ENCODE measurements at places on chromosomes 3 and 15.
A peak's percentile ranks its signal among the peaks of the same experiment; 100 is the strongest.

DNA sequence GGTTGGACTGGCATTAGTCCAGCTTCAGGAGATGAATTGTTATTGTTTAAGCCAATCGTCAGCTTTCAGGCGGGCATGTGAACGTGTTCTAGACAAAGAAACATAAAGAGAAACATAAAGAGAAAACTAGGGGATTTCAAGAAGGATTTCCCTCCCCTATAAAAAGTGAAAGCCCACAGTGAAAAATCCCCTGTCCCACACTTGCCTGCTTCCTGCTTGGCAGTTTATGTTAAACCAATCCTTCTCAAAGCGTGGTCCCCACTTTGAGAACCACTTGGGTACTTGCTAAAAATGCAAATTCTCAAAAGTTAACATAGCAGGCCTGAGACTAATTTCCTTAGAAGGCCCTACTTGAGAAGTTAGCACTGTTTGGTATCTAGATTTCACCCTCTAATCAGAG is 293.0 kb upstream of the SOX14 start:
- DNase-seq, result no peak

DNA sequence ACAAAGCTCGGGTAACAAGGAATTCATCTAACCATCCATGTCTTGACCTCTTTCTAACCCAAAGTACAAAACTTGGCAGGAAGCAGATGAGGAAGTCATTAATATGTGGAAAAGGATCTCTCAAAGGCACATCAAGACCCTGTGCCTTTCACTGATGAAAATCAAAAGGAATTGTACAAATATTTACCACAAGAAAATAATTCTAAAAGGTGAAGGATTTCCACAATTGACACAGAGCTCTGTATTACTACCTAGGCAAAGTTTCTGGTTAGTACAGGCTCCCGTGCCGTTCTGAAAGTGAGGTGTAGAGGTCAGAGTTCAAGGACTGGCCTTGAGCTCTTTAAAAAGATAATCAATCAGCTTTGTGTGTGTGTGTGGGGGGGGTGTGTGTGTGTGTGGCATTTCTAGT is 239.7 kb upstream of the ICE2 start:
- no peak for DNase-seq

GRCh38 chr3:107216711-107217110 is 160.5 kb upstream of the CCDC54 start:
- peak; percentile 80 for DNase-seq

- DNase-seq, result no peak
Measured at GRCh38 chr15:66456211-66456610, 41.4 kb downstream of the SNAPC5 start.

- DNase-seq, result no peak
Measured at GRCh38 chr15:27730868-27731267, 368.2 kb downstream of the OCA2 start.

DNA sequence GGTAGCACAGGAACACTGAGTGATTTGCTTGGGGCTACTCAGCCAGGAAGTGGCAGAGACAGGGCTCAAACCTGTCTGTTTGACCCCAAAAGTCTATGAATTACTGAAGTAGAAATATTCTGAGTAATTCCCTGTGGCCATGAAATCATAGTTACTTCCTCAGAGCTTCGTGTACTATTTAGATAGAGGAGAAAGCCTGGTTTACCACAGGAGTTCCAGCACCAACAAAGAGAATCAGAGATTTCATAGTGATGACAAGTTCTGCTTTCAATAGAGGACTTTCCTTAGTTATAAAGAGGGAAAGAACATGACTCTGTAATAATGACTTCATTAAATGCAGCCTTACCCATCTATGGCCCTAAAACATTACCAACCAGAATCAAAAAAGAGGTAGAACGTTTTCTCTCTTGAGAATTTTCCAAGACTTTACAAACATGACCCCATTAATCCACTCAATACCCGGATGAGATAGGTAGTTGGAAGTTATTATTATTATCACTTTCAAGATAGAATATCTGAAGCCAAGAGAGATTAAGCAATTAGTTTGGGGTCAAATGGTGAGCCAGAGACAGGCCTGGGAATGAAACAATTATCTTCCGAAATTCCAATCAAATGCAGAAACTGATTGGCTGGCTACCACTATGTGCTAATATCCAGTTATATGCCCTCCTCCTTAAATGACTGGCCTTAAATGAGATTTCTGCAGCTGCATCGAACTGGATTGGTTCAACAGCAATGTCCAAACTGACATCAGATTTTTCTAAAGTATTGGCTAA is 13.6 kb upstream of the WNT5A start:
- DNase-seq, result no peak

DNA sequence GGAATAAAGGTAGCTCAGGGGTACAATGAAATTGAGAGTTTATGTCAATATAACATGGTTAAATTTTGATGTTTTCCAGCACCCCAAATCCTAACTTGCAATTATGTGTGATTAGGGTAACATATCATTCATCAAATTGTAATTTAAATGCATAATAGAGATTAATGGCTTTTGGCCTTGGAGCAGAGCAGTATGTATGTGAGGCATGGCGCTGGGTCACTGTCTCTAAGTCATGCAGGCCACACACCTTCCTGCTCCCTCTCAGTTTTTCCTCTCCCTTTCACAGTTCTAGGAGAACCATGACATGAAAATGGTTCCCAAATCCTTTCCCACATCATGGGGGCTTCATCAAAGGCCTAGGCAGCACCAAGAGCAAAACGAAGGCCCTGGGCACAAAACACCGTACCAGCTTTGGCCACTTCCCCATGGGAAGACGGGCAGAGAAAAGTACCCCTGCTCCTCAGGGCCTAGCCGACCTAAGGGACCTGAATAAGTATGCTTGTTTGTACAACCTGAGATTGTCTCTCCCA is 3.9 kb upstream of the SRP14 start:
- DNase-seq, result no peak

- peak; percentile 9 for DNase-seq
Measured at GRCh38 chr3:229183-229661, 32.7 kb downstream of the CHL1 start.

GRCh38 chr3:52279596-52279995 is 1.1 kb upstream of the WDR82 start:
- DNase-seq, result no peak

DNA sequence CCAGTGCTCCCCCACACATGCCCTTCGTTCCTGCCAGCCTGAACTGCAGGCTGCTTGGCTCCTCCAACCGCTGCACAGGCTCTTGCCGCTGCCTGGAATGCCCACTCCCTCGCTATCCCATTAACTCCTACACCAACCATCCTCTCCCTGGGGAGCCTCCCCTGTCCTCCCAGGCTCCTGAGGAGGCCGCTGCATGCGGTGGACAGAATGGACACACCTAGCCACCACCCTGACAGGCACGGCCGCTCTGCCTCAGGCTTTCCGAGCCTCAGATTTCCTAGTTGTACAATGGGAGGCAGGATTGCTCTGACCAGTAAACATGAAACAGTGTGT is 2.3 kb downstream of the PLXNB1 start:
- DNase-seq, result no peak

GRCh38 chr3:110405830-110406585 is 665.6 kb upstream of the NECTIN3 start:
- DNase-seq, result no peak

DNA sequence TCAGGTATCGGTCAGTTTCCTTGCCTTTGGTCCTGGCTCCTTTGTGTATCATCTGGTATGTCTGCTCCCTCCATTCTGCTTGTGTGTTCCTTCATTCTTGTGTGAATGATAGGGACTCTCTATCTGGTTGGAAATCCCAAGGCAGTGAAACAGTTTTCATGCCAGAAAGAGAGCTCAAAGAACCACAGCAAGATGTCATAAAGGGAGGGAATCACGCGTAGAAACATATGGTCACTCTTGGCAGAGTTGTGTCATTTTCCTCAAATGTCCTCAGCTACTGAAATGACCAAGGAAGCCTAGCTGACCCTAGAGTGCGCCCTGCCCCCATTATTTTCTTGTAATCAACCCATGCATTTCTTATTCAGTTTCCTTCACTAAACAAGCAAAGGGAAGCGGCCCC is 48.0 kb downstream of the RASGRP1 start:
- DNase-seq, result no peak

GRCh38 chr15:77633134-77633912 is 611 bp upstream of the LINGO1 start:
- peak; percentile 95 for DNase-seq

GRCh38 chr3:9022305-9023225 is 59.3 kb upstream of the RAD18 start:
- no peak for DNase-seq

- DNase-seq, result no peak
Measured at GRCh38 chr15:60204131-60204885, 193.5 kb downstream of the ANXA2 start.

- DNase-seq, result no peak
Measured at GRCh38 chr15:67524235-67524634, 3.3 kb downstream of the C15orf61 start.

DNA sequence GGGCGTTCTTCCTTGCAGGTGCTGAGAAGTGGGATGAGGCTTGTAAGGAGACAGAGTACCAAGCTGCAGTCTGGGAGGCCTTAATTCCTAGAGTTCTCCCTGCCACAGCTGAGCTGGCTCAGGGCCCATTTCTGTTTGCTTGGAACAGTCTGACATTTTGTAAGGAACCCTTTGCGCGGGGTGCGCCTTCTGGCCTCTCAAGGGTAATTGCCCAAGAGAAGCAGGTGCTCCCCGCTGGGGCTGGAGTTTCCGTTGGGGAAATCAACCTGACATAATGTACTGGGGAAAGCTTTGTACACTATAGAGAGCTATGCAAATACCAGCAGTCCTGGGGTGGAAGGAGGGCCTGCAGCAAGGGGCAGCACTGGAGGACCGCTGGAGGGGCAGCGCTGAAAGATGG is 83.6 kb downstream of the HMG20A start:
- no peak for DNase-seq

DNA sequence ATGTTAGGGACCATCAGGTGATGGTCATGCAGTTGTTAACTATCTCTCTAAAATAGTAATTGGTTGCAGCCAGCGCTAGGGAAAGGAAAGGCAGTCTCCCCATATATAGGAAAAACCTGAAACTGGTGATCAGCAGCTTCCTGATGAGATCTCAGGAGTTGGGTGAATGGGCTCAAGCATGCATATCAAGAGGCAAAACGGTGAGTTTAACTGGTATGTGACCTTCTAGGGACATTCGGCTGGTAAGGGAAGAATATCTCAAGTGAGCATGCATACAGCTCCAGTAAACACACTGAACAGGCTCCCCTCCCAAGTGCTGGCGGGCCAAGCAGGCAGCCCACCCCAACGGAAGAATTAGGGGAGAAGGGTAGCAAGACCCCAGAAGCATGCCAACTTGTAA is 49.3 kb upstream of the ROBO2 start:
- no peak for DNase-seq

- DNase-seq, result peak; percentile 11
Measured at GRCh38 chr3:154334973-154335420, 10.7 kb upstream of the DHX36 start.

DNA sequence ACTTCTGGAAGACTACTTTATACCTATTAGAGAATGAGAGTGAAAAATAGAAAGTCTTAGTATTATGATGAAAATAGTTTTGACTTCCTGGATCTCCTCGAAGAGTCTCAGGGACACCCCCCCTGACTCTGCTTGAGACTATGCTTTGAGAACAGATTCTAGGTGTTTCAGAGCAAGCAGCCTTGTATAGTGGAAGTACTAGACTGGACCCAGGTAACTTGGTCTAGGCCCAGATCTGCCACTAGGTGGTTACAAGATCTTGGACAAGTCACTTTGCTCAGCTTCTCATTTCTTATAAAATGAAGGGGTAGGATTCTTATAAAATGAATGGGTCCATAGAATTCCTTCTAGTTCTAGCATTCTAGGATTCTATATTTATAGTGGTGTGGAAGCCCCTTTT is 9.1 kb downstream of the ABHD5 start:
- DNase-seq, result no peak

- no peak for DNase-seq
Measured at GRCh38 chr3:67196677-67197076, 198.6 kb downstream of the KBTBD8 start.

GRCh38 chr15:50945725-50946124 is 37.2 kb downstream of the AP4E1 start:
- no peak for DNase-seq

DNA sequence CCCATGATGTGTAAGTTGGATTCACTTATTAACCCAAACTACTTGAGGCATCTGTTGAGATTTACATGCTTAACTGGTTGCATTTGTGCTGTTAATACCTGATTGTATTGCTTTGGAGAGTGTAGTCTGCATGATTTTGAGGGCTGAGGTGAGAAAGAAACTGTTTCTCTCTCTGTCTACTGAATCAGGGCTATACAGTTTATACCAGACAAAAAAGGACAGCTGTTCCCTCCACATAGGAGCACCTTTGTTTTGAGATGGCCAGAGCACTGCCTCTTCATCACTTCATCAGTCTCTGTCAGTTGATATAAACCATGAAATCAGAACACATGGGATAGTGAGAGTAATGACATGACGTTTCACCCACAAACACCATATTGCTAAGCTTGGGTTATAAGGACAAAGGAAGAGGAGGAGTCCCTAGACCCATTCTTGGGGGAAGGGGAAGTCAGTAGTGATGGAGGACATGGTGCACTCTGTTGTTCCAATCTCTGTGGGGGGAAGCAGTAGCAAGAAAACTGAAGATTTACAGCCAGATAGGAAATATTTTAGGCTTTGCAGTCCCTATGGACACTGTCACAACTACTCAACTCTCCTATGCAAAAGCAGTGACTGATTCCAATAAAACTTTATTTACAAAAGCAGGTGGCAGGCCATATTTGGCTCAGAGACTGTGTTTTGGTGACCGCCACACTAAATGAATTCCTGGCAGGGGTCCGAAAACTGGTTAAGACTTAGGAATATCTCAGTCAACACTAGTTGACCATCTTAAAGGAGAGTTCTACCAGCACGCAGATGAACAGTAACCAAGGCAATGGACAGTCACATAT is 123.9 kb upstream of the NR2E3 start:
- no peak for DNase-seq

- DNase-seq, result peak; percentile 79
Measured at GRCh38 chr3:43872301-43872700, 181.6 kb downstream of the ABHD5 start.

DNA sequence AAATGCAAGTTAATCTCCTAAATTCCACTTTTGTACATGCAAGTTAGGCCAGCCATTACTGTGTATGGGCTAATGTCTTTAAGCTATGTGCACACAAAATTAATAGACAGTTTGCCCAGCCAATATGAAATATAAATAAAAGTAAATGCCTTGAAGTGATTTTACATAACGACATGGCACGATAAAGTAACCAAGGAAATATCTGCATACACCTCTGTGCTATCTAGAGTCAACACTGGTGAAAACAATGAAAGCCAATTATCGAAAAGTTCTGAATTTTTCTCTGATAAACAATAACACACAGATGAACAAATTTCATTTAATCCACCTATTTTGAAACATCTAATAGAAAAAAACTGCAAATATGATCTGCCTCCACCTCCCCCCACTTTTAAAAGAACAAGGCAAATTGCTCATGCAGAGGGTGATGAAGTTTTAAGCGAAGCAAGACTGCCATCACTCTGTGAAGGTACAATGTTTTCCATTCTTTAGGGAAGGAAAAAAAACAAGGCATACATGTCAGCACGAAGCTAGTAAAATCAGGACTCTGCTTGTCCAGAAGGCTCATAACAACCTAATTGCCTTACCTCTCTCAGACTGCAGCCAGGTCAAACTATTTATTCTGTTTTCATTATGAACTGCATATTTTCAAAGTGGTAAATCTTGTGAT is 317.7 kb downstream of the MECOM start:
- DNase-seq, result no peak

GRCh38 chr3:192194085-192194484 is 533.3 kb downstream of the FGF12 start:
- DNase-seq, result no peak

Measured in urothelium cell line (cell line).